ENCODE measurements at places on chromosomes 5 and 9.

- no peak for DNase-seq
Observed at GRCh38 chr5:136194576-136194975, 1.6 kb upstream of the SMIM32 start.

DNA sequence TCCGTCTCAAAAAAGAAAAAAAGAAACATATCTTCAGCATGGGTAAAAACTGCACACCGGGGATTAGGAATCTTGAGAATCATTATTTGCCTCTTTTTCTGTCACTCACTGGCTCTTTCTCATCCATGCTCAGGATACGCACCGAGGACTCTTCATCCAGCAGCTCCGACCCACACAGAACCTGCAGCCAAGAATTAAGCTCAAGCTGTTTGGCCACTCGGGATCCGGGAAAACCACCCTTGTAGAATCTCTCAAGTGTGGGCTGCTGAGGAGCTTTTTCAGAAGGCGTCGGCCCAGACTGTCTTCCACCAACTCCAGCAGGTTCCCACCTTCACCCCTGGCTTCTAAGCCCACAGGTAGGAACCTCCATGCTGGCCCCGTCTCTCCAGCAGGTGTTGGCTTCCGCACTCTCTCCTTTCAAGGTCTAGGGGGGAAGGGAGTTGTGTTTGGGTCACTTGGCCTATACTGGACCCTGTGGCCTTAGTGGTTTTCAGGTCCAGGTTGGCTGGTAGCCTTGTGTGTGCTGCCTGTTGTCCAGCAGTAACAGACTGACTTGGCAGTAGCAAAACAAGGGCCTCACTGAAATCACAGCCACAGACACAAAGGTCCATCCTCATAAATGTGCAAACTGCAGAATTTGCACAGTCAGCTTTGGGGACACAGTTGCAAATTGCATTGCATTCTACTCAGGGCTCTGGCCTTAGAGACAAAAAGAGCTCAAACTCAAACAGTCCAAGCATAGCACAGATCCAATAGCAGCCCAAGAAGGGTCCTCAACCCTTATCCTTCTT, 44.5 kb upstream of the CTSL start:
- DNase-seq: no peak

GRCh38 chr9:21510806-21511205, 28.7 kb upstream of the IFNE start:
- peak; percentile 17 for DNase-seq

GRCh38 chr5:151018846-151019245, 1.5 kb upstream of the GPX3 start:
- DNase-seq: no peak

GRCh38 chr9:99677281-99677680, 144.4 kb upstream of the NR4A3 start:
- no peak for DNase-seq

DNA sequence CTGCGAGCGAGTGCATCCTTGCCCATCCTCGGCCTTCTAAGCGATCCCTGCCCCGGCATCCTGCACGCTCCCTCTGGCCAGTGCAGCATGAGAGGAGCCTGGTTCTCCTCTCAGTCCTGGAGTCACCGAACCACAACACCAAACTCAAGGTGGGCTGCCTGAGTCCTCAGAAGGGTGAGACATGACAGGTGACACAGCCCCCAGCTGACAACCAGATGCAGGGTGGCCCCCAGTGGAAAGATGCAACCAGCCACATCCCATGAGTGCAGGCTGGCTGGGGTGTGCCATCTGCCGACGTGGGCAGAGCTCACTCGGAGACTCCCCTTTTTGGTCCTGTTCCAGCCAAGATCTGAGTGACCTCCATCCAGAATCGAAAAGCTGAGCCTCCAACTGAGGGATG, 58.4 kb downstream of the COL23A1 start:
- no peak for DNase-seq

GRCh38 chr5:35032356-35032755, 15.4 kb downstream of the AGXT2 start:
- no peak for DNase-seq

- peak; percentile 76 for DNase-seq
Observed at GRCh38 chr5:78806544-78806943, 158.0 kb upstream of the LHFPL2 start.

GRCh38 chr9:86135371-86135770, 36.0 kb upstream of the GOLM1 start:
- no peak for DNase-seq

DNA sequence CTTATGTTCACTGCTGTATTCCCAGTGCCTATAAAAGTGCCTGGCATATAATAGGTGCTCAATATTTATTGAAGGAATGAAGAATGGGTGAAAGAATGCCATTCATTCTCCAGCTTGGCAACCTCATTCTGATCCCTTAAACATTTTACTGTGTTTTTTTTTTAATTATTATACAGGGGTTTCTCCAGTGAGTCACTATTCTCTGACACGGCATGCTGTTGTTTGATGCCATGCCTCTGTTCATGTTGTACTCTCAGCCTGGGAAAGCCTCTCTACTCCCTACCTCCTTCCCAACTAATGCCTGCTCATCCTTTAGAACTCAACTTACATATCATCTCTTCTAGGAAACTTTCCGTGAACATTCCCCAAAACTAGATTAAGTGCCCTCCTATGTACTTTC, 70.2 kb upstream of the PHF24 start:
- DNase-seq: no peak

GRCh38 chr5:82405618-82406204, 127.6 kb upstream of the RPS23 start:
- DNase-seq: peak; percentile 100

- peak; percentile 64 for DNase-seq
Observed at GRCh38 chr5:53126521-53126920, 17.0 kb upstream of the MOCS2 start.

GRCh38 chr9:97704345-97704677, 7.2 kb upstream of the XPA start:
- DNase-seq: no peak

DNA sequence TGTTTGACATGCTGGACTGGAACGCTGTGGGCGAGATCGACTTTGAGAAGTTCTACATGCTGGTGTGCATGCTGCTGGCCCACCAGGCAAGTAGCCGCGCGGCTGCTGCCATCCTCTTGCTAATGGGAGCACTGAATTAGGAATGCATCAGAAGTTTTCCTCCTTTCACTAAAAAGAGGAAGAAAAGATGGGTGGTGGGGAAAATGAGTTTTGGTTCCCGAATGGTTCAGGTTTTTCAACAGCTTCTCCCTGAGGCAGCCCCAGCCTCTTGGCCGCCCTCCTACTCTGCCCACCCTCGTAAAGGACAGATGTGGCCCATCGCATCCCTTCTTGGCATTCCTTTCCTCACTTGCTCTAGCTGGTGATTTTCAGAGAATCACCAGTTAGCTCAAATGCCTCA, 5.5 kb downstream of the EFCAB9 start:
- no peak for DNase-seq

DNA sequence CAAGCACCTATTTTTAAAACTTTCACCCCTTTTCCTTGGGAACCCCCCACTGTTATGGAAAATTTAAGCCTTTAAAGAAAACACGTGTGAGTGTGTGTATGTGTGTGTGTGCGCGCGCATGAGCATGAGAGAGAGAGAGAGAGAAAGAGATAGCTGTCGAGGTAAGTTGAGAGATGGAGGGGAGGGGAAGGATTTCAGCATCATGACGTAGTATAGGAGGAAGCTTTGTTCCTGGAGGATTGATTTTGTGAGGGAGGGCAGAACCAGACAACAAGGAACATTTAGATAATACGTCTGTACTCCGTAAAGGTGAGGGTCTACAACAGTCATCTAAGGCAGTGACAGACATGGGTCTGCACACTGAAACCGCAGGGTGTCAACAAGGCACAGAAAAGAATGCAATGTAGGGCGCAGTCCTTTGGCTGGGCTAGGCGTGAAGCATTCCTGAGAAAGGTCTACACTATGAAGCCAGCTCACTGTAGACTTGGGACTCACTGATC, 227.7 kb downstream of the SMARCA2 start:
- DNase-seq: peak; percentile 89

- no peak for DNase-seq
Observed at GRCh38 chr9:95605816-95606488, 89.2 kb upstream of the PTCH1 start.

DNA sequence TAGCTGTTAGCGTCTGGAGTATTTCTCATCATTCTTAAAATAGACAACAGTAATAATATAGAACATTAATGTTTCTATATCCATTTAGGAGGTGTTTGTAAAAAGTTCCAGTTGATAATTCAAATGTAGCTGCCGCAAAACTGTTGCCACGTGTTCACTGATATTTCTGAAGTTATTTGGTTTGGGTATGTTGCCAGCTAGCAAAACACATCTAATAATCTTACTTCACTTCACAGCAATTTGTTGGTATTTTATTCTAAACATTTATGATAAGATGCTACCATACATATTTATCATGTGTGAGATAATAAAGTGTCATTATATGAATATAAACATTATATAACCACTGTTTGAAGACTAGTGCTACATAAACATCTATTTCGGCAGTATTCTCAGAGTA, 101.6 kb downstream of the CDH12 start:
- DNase-seq: no peak

- peak; percentile 73 for DNase-seq
Observed at GRCh38 chr9:81499021-81499454, 190.3 kb downstream of the TLE1 start.

DNA sequence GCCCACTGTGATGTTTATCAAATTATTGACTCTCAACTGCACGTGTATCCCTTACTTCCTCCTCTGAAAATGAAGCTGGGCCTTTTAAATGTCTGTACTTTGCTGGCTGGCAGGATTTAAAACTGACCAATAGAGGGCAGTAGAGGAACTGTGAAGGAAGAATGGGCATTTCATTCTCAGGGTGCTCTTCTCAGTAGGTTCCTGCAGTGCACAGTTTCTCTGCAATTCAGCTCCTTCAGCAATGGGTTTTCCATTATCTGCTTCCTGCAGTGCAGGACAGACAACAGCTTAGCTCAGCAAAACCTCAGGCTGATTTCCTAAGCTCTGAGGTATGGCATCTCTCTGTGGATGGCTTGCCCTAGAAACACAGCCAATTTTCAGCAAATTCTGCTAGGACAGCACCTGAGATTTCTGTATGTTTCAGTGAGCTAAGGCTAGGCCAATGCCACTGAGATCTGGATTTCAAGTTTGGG, 298.4 kb upstream of the PRDM9 start:
- peak; percentile 24 for DNase-seq
